Esophagus muscularis mucosa (tissue), 4 donors: ENCODE measurements at places on chromosomes 6 and 20. TPM values are rescaled to one million over a fixed set of nuclear protein-coding genes. Genes with fewer than 3 reads are reported as not detected.

Gene PHACTR1
- total RNA-seq = 0.83 TPM

Gene PCSK2
- total RNA-seq = 8.7 TPM

Gene TAAR6
- total RNA-seq = not detected

Gene KCNQ5
- 1.6 TPM for total RNA-seq

Gene MAS1
- total RNA-seq = not detected

Gene TRERF1
- 8.6 TPM for total RNA-seq

Gene TGM3
- total RNA-seq = not detected

Gene METTL24
- 26.4 TPM for total RNA-seq

Gene COL9A1
- 1.7 TPM for total RNA-seq

Gene BCAS4
- 4.2 TPM for total RNA-seq

Gene PKIG
- 396 TPM for total RNA-seq

Gene IPCEF1
- 0.83 TPM for total RNA-seq

Gene TINAG
- total RNA-seq = not detected

Gene SLC22A23
- total RNA-seq = 8.6 TPM

Gene TAAR2
- not detected for total RNA-seq

Gene OPRM1
- 1.1 TPM for total RNA-seq

Gene MYH7B
- total RNA-seq = 0.33 TPM

Gene NFKBIE
- 10.4 TPM for total RNA-seq

Gene OTOR
- total RNA-seq = not detected

Gene ARMH2
- total RNA-seq = not detected

Gene TEAD3
- total RNA-seq = 123 TPM

Gene NMBR
- not detected for total RNA-seq

Gene NRN1
- 12.9 TPM for total RNA-seq

Gene MYLK2
- total RNA-seq = 0.33 TPM

Gene C6orf15
- total RNA-seq = not detected

Gene PNRC1
- total RNA-seq = 292 TPM

Gene TRIM31
- 1.3 TPM for total RNA-seq

Gene TRIM10
- total RNA-seq = 0.42 TPM

Gene CCR6
- not detected for total RNA-seq

Gene EBF4
- total RNA-seq = 30.3 TPM

Gene MICA
- total RNA-seq = 21.3 TPM

Gene HLA-A
- 243 TPM for total RNA-seq

Gene TMEM74B
- 0.83 TPM for total RNA-seq

Gene NEURL2
- total RNA-seq = 16.1 TPM

Gene MCHR2
- not detected for total RNA-seq

Gene BPIFB4
- not detected for total RNA-seq

Gene BTN1A1
- not detected for total RNA-seq

Gene TFAP2D
- not detected for total RNA-seq

Gene LIN28B
- total RNA-seq = not detected

Gene TP53INP2
- total RNA-seq = 52.5 TPM

Gene OR12D3
- not detected for total RNA-seq

Gene HDGFL1
- total RNA-seq = not detected

Gene PTK6
- total RNA-seq = 0.06 TPM

Gene RHAG
- total RNA-seq = 0.42 TPM

Gene ALDH5A1
- 3.3 TPM for total RNA-seq

Gene LY6G5C
- total RNA-seq = 2.0 TPM

Gene SLC4A11
- total RNA-seq = 0.11 TPM

Gene EYA4
- 2.9 TPM for total RNA-seq

Gene DIDO1
- total RNA-seq = 58.2 TPM

Gene INSM1
- total RNA-seq = not detected

Gene NKAIN2
- total RNA-seq = 0.13 TPM
